ENCODE measurements at places on chromosomes 3 and 15.

DNA sequence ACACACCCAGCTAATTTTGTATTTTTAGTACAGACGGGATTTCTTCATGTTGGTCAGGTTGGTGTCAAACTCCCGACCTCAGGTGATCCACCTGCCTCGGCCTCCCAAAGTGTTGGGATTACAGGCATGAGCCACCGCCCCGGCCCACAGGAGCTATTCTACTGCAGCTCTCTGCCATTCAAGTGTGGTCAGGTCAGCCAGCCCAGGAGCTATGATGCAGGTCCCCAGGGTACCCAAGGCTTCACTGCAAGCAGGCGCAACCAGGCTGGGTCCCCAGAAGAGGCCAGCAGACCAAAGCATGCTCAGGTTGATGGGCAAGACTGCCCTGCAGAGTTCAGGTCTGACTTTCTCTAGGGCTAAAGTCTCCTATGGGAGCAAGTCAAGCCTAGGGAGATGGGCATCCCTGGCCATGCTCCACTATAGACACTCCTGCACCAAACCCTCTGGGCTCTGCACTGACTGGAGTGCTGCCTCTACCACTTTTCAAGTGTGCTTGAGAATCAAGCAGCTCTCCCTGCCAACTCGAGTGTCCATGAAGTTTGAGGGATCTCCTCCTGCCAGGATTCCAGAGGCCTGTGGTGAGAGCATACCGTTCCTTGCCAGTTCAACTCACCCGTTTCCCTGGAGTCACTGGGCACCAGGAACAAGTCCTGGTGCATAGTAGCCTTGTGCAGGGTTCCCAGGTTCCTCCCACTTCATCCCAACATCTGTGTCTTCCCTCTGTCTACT is 30.9 kb downstream of the MYO9A start:
- no peak for DNase-seq

DNA sequence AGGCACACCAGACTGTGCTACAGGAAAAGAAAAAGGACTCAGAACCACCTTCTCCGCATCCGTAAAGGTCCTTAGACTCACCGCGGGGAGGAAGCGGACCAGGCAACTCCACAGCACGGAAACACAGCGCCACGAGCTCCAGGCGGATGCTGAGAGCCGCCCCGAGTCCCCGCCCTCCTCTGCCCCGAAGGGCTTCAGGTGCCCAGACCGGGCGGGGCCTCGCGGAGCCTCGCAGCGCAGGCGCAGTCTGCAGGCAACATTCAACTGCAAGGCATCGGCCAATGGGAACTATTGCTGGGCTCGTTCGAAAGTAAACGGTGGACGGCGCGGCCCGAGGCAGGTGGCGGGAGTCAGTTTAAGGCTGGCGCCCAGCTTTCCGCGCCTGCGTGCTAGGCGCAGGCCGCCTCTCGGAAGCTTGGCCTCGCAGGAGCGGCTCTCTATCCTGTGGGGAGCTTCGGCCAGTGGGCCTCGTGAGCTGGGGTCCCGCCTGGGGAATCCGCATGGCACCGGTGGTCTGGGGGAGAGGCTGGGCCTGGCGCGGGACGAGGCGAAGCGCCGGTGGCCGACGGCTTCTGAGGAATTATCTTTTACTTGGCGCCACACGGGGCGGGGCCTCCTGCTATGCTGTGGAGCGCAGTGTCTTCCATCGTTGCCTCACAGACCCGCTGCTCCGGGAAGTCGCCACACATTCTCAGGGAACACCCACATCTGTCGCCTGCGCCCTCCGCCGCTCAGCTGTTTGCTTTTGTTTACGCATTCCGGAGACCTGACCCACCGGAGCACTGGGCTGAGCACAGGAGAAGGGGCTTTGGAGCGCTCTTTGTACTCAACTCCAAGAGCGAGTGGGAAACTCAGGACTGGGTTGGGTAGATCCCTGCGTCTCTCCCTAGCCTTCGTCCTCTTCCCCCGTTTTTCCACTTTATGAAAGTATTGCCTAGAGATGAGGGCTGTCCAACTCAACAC is at the start of gene TRIM59:
Gene TRIM59 (minus strand): TSS at position 151 of the 963 bp plus-strand sequence. CDS start 10,603 bp downstream, outside the sequence.
- peak; percentile 93 for DNase-seq

- DNase-seq = no peak
Measured at GRCh38 chr3:194555175-194556062, 68.6 kb upstream of the ATP13A3 start.

DNA sequence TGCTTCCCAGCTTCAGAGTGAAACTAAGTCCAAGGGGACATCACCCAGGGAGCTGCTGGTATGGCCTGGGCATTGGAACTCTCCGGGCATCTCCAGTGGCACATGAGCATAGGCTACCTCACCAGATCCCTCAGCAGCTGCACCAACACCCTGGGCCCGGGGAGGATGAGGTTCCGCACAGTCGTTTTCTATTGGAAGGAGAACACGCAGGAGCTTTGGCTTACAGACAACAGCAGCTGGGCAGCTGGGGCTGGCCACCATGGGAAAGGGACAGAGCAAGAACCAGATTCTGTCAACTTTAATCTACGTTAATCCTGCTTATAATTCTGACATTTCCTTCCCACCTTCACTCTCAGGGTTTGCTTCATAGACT is 65.5 kb downstream of the MYO1E start:
- no peak for DNase-seq

GRCh38 chr15:95610945-95611344 is 719.6 kb upstream of the NR2F2 start:
- DNase-seq = no peak

DNA sequence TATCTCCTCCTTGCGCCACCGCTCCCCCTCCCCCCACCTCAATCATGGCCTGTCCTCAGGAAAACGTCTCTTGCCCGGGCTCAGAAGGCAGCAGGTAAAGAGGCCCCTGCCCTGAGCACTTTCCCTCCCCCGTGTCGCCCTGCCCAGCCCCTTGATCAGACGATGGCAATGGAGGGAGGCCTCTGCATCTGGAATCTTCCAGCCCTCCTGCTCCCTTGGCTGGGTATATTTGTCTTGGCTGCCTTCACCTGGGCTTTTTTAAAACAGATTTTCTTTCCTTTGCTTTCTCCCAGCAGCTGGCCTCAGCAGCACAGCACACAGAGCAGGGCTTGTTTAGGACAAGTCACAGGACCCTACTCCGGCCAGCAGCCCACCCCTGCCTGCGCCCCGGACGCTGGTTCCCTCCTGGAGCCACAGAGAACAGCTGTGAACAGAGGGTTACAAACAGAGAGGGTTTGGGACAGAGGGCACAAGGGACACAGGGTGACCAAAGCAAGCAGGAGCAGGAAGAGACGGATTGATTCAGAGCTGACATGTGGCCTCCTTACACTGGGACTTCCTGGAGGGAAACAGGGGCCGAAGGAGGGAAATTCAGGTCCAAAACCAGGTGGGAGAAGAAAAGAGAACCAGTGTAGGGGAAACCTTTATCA is 78.7 kb downstream of the ISG20 start:
- no peak for DNase-seq

- no peak for DNase-seq
Measured at GRCh38 chr15:28919679-28920655, 34.2 kb downstream of the APBA2 start.

- DNase-seq = no peak
Measured at GRCh38 chr3:170420307-170420821, 1.7 kb downstream of the CLDN11 start.

DNA sequence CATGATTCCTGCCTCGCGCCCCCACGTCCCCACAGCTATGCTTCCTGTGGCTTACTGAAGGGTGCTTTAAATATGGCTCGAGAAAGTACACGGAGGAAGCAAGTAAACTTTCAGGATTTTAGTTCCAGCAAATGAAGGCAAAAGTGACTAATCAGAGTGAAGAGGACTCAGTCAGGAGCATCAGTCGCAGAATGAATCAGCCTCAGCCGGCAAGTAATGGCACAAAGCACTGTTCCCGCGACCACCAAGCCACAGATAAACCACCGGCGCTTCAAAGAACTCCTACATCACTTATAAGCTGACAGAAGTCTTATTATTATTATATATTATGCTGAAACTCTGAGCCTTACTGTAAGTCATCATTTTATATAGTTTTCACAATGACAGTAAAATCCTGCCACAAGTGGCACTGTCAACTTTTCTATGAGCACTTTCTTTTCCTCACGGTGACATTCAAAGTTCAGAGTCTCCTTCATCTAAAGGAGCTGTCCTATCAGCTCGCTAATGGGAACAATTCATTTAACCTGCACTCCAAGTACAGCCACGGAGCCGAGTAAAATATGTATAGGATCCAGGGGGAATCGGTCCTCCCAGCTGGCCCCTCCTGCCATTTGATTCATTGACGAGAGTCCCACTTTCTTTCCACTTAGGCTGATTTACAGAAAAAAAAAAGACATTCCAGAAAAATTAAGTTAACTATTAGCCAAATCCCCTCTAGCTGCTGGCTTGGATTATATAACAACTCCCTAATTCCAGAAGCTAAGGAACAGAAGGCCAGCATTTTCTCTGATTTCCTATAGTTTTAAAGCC is 217.0 kb upstream of the ICE2 start:
- DNase-seq = peak; percentile 10

- DNase-seq = no peak
Measured at GRCh38 chr15:99502661-99503060, 63.1 kb upstream of the MEF2A start.

GRCh38 chr3:125163739-125164601 is 48.6 kb downstream of the SLC12A8 start:
- DNase-seq = no peak
